ENCODE measurements at places on chromosomes 5 and 9.

GRCh38 chr5:157350939-157351801, 85.2 kb downstream of the CYFIP2 start:
- DNase-seq, result no peak

DNA sequence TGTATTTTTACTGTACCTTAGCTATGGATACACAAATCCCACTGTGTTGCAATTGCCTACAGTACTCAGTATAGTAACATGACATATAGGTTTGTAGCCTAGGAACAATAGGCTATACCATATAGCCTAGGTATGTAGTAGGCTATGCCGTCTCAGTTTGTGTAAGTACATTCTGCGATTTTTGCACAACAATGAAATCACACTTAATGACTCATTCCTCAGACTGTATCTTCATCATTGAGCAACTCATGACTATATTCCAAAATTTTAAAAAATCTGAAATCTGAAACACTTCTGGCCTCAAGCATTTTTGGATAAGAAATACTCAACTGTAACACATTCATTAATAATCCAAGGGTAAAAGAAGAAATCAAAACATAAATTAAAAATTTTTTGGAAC, 666.8 kb upstream of the GRAMD2B start:
- DNase-seq, result no peak

- no peak for DNase-seq
These were observed 21.0 kb upstream of the TDRD7 start for GRCh38 chr9:97390791-97391406.

DNA sequence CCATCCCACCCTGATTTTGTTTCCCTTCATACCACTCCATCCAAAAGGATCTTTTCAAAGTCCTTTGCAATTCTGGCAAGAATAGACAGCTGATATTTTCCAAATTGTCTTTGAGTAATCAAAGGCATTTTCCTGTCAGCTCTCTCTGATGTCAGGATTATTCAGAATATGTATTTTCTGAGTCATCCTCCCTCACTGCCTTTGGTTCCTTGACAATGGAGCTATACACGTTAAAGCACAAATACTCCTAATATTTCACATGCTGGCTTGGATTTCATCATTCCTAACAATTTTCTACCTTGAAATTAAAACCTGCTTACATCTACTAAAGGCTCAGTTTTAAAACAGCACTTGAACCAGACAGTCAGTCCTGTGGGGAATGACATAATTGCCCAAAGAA, 379.4 kb downstream of the GADD45G start:
- DNase-seq, result no peak

DNA sequence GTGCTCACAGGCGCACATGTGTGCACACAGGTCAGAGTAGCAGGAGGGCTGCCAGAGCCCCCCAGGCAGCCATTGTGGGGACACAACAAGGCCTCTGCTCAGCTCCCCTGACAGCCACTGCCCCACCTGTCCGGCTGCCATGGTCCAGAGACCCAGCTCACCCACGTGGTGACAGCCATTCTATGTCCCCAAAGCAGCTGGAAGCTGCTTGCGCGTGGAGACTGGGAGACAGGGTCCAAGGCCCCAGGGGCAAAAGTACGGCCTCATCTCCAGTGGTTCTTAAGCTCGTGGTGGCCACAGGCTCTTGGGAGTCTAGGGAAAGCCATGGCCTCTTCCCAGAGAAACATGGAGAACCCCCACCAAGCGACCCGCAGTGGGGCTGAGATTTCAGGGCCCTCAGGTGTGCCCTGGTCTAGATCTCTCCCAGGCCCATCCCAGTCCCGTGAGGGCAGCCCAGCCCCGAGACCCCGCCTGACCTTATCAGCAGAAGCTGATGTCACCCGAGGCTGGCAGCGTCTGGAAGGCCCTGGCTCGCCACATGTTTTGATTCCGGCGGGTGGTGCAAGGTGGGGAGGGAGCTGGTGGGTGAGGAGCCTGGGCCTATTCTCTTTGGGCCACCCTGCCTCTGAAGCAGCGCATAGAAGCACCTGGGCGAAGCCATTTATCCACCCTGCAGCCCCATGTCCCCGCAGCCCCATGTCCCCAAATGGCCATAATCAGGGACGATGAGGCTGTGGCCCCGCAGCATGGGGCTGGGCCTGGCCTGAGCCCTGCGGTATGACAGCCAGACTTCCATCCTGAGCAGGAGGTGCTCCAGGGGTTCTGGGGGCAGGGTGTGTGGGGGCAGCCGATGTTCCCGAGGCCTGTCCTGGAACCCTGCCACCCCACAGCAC, 31.7 kb downstream of the GLT6D1 start:
- DNase-seq, result no peak

GRCh38 chr5:33410221-33410620, 30.5 kb upstream of the TARS1 start:
- no peak for DNase-seq

All from NCI-H1048 (cell line).